ENCODE measurements at places on chromosomes 1 and 21. TPM values are rescaled to one million over a fixed set of nuclear protein-coding genes. Genes with fewer than 3 reads are reported as not detected.

PEAR1 gene
- polyA plus RNA-seq = 101 TPM

CNIH3 gene
- polyA plus RNA-seq = 1.6 TPM

DYNLT5 gene
- polyA plus RNA-seq = 3.1 TPM

TTC22 gene
- polyA plus RNA-seq = not detected

TUFT1 gene
- 5.1 TPM for polyA plus RNA-seq

LRRC53 gene
- polyA plus RNA-seq = not detected

MTOR gene
- polyA plus RNA-seq = 30.2 TPM

C4BPA gene
- not detected for polyA plus RNA-seq

SSR2 gene
- 1,337 TPM for polyA plus RNA-seq

RAB42 gene
- polyA plus RNA-seq = 1.4 TPM

CDK18 gene
- polyA plus RNA-seq = 0.17 TPM

PODN gene
- 1.3 TPM for polyA plus RNA-seq

DNA sequence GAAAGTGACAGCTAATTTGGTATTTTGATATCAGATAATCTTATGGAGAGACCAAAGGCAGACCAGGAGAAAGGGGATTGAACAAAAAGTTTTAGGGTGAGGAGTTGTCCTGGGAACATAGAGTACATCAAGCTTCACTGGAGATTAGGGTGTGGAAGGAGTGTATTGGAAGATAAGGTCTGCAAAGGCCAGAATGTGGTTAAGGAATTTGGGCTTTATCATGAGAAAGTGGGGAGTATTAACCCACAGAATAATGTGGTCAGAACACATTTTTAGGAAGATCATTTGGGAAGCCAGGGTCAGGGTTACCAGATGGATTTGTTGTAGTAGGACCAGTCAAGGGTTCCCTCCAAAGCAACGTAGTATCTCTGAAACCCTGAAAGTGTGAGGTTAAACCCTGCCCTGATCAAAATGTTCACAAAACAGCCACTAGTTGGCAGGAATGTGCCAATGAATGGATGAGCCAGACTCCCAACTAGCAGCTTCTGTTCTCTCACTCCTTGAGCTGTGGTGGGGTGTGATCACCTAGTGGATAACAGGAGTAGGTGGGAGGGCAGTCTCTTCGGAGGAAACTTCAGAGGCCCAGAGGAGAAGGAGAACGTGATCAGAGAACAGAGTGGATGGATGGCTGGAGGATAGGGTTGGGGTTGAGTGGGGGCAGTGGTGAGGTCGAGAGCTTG is 35.8 kb downstream of the SLC2A1 start:
- DNase-seq = peak; percentile 73

- peak; percentile 53 for DNase-seq
Observed at GRCh38 chr1:15788624-15789301, 18.7 kb downstream of the UQCRHL start.

- no peak for DNase-seq
Observed at GRCh38 chr1:55588309-55588708, 373.1 kb upstream of the USP24 start.

GRCh38 chr21:35376406-35377135 is 327.5 kb upstream of the RUNX1 start:
- peak; percentile 15 for DNase-seq

DNA sequence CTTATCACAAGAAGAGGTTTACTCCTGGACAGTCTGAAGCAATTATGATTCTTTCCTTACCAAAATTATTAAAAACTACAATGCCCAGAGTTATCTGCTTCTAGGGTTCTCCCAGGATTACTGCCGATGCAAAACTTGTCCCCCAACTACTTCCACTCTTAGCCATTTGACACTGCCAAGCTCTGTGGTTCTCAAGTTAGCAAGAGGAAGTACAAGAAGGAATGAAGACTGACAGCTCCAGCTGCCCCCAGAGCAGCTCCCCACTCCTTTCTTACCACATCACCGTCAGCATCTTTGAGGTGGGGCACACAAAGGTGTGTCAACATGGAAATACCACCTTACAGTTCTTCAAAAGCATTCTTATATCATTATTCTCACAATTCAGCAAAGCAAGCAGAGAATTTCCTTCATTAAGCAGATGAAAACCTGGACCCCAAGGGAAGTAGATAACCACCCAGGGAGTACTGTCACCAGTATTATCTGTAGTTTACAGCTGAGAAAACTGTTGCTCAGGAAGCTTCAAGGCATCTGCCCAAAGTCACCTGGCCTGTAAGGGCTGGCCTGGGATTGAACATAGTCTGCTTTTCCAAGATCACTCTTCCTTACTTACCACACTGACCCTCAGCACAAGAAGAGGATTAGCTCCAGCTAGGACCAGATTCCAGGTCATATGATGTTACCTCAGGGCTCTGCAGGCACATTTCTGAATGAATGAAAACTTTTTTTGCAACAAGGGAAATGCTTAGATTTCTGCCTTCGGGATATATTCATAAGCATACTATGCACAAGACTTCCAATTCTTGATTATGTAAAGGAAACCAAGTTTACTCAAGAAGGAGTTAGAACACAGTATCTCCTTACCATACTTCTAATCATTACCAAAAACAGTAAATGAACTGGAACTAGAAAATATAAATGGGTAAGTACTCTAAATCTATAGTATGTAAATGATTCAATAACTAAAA is 9.3 kb downstream of the PSMG1 start:
- no peak for DNase-seq

- DNase-seq = peak; percentile 87
Observed at GRCh38 chr1:204493984-204494280, 673 bp downstream of the PIK3C2B start.

DNA sequence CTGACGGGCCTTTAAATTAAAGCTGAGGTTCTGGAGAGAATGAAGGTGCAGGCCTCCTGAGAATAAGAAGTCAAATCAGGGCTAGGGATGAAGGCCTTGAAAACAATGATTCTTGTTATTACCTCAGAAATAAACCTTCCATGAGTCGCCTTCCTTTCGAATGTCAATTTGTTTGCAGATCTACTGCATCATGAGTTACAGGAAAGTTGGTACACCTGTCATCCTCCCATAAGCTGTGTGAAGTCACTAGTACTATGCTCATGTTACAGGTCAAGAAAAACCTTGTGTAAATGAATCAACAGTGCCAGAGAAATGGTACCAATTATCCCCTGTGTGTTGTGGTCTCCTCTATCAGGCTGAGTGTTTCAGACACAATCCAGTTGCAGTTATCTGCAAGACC is 281.2 kb upstream of the PLXNA2 start:
- no peak for DNase-seq

- no peak for DNase-seq
Observed at GRCh38 chr1:175951627-175952026, 208.2 kb upstream of the TNR start.

GRCh38 chr1:183023146-183023600 is at the start of gene LAMC1:
Gene LAMC1 (plus strand): TSS chr1:183023420. CDS start chr1:183023717, 297 bp downstream.
- peak; percentile 80 for DNase-seq

GRCh38 chr1:43241413-43241836 is 28.4 kb upstream of the TMEM125 start:
- DNase-seq = no peak

DNA sequence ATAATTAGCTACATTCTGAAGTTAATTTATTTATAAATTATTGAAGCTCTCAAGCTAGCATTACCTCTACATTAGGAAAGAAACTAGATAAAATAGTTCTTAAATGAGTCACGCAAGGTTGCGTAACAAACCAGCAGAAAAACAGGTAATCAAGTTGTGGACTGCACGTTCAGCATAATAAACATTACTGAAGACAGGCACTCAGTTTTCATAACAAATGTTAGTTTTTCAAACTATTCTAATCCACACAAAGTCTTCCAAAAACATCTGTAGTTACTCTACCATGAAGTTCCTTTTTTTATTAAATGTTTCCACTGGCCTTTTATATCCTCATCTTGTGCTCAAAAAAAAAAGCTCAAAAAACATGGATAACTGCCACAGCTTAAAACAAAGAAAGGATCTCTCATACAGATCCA is 1.3 kb downstream of the TOR1AIP2 start:
- peak; percentile 56 for DNase-seq

GRCh38 chr1:81974222-81974841 is 173.6 kb downstream of the ADGRL2 start:
- no peak for DNase-seq

GRCh38 chr1:60277269-60277668 is 203.7 kb upstream of the C1orf87 start:
- no peak for DNase-seq

- no peak for DNase-seq
Observed at GRCh38 chr1:24180676-24181075, 6.4 kb downstream of the IFNLR1 start.

GRCh38 chr1:171972846-171973245 is 131.5 kb downstream of the DNM3 start:
- no peak for DNase-seq

DNA sequence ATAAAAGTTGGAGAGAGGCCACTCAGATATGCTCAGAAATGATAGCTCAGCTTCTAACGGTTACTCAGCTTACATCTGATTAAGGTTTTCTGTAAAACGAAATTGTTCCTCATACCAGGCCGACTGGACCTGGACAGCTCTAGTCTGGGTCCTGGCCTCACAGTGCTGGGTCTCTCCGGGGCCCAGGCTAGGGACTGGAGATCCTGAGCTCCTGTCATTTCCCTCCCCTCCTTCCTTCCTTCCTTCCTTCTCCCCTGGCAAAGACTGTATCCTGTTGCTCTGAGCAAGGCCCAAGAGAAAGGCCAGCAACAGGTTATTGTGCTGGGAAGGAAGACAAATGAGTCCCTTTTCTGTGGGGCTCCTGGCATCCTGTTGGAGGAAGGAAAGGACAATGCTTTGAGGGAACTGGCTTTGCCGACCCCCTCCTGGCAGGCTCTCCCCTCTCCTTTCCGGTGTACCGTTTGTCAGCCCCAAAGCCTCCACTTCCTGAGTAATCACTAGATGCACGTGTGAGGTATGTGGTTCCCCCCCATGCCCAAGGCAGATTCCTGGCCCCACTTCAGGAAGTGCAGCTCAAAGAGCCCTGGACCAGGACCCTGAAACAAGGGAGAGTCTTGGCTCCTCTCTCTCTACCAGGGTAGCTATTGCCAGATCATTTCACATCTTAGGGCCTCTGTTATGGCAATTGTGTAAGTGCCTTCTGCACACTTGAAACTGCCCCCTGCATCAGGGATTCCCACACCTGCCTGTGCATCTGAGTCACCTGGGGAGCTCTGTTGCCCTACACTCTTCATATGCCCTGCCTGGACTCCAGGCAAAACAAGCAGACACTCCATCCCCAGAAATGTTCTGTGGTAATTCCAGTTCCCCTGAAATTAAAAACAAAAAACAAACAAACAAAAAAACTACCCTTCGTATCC is 212.7 kb upstream of the FGGY start:
- peak; percentile 67 for DNase-seq

DNA sequence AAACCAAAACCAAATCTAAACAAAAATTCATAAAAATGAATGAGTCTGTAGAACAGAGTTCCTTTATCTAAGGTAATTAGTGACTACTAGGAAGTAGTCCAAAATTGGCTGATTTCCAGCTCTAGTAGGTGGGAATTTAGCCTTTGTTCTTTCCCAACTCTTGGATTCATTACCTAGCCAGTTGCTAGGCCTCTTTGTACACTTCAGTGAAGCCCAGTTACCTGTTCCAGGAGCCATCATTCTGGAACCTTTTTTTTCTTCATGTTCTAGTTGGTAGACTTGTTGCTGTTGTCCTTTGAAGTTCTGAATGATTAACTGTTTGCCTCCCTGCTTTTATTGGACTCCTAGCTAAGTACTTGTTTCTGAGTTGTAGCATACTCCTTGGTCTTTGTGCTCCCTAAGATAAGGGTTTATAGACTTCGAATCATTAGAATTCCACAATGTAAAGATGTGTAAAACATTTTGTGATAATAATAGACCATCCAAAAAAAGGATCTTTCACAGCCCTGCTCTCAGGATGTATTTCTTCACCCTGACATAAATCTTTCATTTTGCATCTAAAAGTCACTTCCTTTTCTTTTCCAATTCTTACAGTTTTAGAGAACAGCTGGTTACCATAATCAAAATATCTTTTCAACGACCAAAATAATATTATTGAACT is 9.8 kb downstream of the PLA2G4A start:
- peak; percentile 80 for DNase-seq

GRCh38 chr1:171081314-171081753 is 9.4 kb upstream of the FMO3 start:
- DNase-seq = peak; percentile 18

DNA sequence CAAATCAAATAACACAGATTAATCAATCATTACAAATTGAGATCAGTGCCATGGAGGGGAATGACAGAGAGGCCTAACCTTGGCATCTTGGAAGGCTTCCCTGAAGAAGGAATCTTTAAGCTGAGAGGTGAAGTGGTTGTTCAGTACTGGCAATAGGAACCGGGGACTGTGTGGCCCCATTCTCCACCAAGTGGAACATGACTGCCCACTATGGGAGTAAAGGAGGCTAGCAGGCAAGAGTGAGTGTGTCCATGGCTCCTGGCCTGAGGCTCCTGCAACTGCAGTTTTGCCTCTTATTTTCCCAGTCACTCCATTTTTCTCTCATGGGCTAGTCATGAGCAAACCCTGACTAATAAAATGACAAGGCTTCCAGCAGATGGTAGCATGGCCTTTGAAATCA is 112.2 kb upstream of the GJB5 start:
- no peak for DNase-seq

GRCh38 chr1:2598329-2598931 is 11.9 kb downstream of the PRXL2B start:
- DNase-seq = no peak

DNA sequence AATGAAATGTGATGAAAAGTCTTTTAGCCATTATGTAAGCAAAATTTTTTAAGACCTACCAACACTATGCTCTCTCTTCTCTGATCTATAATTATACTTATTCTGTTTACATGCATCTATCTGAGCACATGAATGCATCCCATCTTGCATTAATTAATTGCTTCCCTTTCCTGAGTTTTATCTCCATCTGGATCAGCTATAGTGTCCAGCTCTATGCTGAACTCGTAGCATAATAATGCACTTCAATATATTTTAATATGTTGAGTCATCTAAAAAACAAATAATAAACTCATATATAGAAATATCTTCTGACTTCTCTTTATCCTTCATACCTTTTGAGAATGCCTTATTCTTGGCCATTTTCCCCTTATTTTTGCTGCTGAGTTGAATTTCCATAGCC is 1097.8 kb downstream of the TTLL7 start:
- DNase-seq = no peak

DNA sequence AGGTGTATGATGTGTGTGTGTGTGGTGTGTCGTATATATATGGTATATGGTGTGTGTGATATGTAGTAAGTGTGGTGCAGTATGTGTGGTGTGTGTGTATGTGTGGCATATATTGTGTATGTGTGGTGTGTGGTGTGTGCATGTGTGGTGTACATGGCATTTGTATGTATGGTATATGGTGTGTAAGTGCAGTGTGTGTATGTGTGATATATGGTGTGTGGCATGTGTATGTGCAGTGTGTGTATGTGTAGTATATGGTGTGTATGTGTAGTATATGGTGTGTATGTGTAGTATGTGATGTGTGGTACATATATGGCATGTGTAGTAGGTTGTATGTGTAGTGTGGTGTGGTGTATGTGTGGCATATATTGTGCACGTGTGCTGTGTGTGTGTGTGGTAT is 74.9 kb downstream of the OLFML3 start:
- DNase-seq = no peak

DNA sequence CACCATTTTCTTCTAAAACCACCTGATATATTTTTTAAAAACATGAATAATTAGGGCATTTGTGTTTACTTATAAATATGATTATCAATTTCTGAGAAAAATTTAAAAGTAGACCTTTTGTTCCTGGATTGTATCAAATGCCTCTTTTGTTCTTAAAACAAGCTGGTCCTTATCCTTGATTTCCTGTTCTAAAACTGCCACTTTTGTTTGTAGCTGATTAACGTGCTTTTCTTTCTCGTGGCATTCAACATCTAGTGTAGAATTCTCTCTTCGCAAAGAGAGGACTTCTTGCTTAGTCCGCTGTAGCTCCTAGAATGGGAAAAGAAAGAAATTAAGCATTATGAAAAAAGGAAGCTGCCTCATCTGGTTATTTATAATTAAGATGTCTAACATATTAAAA is 25.0 kb downstream of the SASS6 start:
- no peak for DNase-seq
